ENCODE measurements at places on chromosomes 12 and 14.

DNA sequence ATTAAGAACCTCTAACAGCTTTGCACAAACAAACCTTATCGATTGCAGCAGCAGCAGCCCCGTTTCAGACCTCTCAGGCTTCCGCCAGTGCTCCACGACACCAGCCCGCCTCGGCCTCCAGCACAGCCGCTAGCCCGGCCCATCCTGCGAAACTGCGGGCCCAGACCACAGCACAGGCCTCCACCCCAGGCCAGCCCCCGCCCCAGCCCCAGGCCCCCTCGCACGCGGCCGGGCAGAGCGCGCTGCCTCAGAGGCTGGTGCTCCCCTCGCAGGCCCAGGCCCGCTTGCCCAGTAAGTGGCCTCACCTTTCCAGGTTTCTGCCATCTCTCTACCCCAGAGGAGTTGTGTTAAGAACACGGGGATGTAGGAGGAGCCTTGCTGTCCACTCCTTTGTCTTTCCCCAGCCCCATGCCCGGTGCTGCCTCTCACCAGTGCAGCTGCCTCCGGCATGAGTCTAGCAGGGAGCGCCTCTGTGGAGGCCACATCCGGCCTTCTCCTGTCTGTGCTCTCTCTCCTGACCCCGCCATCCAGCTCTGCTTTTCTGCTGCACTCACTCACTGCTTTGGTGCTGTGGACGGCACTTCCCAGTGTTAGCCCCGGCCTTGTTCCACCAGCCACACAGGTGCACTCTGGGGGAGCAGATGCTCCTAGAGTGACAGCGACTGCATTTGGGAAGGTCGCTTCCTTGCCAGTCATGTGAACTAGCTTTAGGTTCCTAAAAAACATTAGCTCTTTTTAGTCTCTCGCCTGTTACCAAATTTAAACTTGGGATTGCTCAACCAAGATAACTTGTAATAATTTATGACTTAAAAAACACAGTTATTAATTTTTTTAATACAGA is 71.5 kb downstream of the EP400 start:
- no peak for DNase-seq

DNA sequence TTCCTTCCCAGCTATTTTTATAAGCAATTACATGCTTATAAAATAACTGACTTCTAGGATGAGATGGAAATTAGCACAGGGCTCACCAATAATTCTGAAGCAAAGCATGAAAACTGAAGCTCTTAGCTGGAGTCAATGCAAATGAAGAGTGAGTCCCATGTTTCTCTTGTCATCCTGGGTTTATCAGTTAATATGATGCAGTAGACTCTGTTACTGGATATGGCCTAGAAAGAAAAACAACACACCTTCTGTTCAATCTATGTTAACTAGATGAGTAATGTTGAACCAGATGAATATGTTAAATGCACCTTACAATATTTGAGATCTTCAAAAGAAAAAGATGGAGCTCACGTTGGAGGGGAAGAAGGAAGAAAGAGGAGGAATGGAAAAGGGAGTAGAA is 229.4 kb downstream of the DUSP6 start:
- no peak for DNase-seq

- DNase-seq: no peak
Measured at GRCh38 chr14:25588751-25589150, 538.8 kb upstream of the STXBP6 start.

- DNase-seq: no peak
Measured at GRCh38 chr12:64840119-64840518, 15.7 kb downstream of the TBC1D30 start.

GRCh38 chr14:57871459-57872080 is 5.7 kb upstream of the SLC35F4 start:
- DNase-seq: peak; percentile 21

GRCh38 chr12:116002890-116003536 is 274.5 kb downstream of the MED13L start:
- DNase-seq: no peak

All from H54 (cell line).